ENCODE measurements at places on chromosomes 6 and 20. TPM values are rescaled to one million over a fixed set of nuclear protein-coding genes. Genes with fewer than 3 reads are reported as not detected.
A peak's percentile ranks its signal among the peaks of the same experiment; 100 is the strongest.

DNA sequence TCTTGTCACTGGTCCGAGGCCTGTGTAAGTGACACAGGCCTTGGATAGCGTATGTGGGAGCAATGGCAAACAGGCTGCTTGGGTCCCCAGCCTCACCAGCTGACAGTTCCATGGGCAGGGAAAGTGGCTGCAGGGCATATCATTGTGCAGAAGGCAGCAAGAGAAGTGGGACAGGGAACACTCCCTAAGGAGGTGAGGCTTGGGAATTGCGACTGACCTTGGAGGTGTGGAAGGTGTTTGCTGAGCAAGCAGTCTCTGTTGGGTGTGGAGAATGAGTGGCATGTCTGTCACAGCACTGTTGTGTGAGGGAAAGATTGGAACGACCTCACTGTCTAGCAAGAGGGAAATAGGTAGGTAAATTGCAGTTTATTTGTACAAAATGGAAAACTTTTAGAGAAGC, 16.8 kb downstream of the POFUT1 start:
- no peaks in the 10 kb centered on the region for H3K27me3 ChIP-seq
- peak; percentile 64 for DNase-seq
- peaks cover 86% of the 10 kb centered on the region for H3K36me3 ChIP-seq
- no peak overlapping the region for H3K4me3 ChIP-seq
- peaks cover 24% of the 10 kb centered on the region for H3K4me1 ChIP-seq

DNA sequence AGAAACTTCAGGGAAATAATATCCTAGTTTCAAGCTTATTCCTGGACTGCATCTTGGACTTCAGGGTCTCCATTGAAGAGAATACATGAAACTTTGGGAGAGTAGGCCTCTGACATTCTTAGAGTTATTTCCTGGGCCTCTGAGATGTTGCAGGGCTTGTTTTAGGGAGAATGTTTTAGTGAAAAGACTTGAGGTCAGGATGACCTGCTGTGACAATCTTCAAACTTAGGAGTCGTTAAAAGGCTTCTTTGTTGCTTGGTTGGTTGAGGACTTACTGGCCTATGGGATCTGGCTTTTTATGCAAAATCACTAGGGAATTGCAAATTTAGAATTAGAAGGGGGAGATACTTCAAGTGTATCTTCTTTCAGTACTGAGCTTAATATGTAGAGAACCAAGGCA, 613.2 kb upstream of the FLRT3 start:
- H3K4me3 ChIP-seq, result no peak overlapping the region
- no peaks in the 10 kb centered on the region for H3K27me3 ChIP-seq
- H3K36me3 ChIP-seq, result no peaks in the 10 kb centered on the region
- no peak for DNase-seq
- H3K4me1 ChIP-seq, result no peaks in the 10 kb centered on the region
- no peak overlapping the region for H3K27ac ChIP-seq

DNA sequence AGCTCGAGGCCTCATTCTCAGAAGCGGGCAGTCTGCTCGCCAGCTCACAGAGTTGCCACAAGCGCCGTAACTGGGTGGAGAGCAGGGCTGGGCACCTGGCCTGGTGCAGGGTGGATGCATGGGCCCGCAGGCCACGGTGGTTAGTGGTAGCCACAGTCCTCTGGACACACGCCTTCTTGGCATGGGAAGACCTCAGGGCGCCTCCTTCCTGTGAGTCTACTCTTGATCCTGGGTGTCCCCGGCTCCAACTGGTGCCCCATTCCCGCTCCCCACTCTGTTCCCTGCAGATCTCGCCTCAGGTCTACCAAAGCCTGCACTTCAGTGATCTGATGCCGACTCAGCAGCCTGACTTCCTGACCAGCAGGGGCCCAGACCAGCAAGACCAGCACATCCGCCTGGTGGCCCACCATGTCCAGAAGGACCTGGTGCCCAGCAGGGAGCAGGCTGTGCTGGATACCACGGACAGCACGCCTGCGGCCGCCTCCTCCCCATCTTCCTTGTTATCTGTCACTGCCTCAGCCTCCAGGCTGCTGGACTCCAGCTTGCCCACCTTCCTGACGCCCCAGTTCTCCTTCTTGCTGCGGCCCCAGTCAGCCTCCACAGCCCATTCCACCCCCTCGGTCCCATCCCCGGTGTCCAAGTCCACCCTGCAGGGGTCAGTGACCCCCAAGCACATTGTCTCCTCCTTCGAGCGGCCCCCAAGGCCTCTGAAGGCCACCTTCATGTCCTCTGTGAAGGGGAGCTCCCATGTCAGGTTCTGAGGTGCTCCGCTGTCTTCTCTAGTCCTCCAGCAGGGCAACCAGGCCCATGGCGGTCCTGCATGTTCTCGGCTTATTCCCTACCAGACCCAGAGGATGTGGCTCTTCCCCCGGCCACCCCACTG, 43.1 kb downstream of the SUN5 start:
- no peak overlapping the region for H3K27ac ChIP-seq
- H3K4me1 ChIP-seq, result no peaks in the 10 kb centered on the region
- H3K27me3 ChIP-seq, result no peaks in the 10 kb centered on the region

DNA sequence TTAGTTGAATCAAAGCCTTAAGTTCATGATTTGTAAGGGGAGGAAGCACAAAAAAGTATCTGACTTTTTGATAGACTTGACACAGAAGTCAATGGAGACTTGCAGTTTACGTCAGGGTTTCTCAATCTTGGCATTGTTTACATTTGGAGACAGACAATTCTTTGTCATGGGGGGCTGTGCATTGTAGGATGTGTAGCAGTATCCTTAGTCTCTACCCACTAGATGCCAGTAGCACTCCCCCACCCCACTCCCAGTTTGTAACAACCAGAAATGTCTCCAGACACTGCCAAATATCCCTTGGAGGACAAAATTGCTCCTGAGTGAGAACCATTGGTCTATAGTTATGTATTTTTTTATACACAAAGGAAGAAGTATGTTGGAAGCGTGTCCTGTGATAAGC, 434.1 kb downstream of the RFPL4B start:
- H3K27me3 ChIP-seq, result no peaks in the 10 kb centered on the region
- no peaks in the 10 kb centered on the region for H3K4me1 ChIP-seq
- no peak overlapping the region for H3K27ac ChIP-seq

- H3K27me3 ChIP-seq, result no peaks in the 10 kb centered on the region
- no peak overlapping the region for H3K4me3 ChIP-seq
- H3K27ac ChIP-seq, result no peak overlapping the region
- peaks cover 15% of the 10 kb centered on the region for H3K4me1 ChIP-seq
Measured at GRCh38 chr20:5652626-5653553, 97.3 kb upstream of the SHLD1 start.

- H3K27ac ChIP-seq, result peak overlapping the region; percentile 78
- DNase-seq, result no peak
- no peaks in the 10 kb centered on the region for H3K27me3 ChIP-seq
- H3K36me3 ChIP-seq, result no peaks in the 10 kb centered on the region
Measured at GRCh38 chr6:139534472-139535115, 160.1 kb upstream of the CITED2 start.

DNA sequence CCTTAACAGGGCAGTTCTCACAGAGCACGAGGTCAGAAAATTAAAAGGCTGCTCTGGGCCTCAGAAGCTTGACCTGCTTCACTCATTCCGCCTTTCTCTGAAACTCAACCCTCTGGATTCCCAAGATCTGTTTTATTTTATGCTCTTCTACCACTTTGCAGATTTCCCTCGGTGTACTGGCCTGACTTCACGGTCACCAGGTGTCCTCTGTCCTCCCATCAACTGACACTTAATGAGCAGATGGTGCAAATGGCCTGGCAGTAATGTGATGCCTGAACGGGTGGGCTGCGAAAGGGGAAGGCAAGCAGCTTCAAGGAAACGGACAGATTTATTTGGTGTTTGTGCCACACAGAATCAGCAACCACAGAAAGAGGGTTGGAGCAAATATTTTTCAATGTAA, 169.7 kb upstream of the TFAP2D start:
- no peak overlapping the region for H3K4me3 ChIP-seq
- no peaks in the 10 kb centered on the region for H3K36me3 ChIP-seq
- no peaks in the 10 kb centered on the region for H3K4me1 ChIP-seq
- DNase-seq, result peak; percentile 8

DNA sequence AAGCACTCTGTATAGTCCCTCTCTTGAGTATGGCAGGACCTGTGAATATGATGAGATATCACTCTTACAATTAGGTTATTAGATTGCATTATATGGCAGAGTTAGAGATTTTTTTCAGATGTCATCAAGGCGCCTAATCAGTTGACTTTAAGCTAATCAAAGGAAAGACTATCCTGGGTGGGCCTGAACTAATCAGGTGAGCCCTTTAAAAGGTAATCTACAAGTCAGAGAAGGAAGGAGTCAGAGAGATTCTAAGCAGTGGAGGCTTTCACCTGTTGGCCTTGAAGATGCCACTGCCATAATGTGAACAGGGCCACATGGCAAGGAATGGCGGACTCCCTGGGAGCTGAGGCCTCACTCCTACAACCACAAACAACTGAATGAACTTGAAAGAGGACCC, 151.5 kb downstream of the BFSP1 start:
- peaks cover 4% of the 10 kb centered on the region for H3K27me3 ChIP-seq
- H3K36me3 ChIP-seq, result no peaks in the 10 kb centered on the region

DNA sequence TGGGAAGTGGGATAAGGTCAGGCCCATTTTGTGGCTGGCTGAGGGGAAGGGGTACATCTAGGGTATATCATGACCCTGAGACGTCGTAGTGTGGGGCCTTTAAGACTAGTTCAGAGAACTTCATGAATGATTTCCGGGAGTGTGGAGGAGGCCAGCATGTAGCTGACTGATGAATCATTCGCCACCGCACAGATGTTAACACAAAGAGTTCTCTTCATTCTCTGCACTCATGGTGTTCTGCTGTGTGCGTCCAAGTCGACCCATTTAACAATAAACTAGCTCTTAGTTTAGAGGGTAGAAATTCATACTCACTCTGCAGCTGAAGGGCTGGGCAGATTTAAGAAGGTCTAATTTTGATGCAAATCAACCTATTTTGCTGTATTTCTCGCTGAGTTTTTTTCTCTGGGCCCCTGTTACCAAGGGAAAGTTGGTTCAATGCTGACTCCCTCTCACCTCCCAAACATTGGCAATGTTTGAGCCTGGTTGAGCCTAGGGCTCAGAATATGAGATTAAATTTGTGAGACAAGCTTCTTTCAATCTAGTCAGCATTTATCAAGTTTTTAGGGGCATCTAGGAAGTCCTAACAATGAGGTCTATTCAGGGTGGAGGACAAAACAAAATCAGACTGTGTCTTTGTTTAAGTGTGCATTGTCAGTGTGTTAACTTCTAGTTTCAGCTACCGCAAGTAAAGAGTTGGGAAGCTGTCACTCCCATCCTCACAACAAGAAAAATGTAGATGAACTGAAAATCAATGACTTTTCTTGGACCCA, 106.8 kb upstream of the CBLN4 start:
- no peak for DNase-seq
- H3K27ac ChIP-seq, result no peak overlapping the region
- no peaks in the 10 kb centered on the region for H3K27me3 ChIP-seq
- no peak overlapping the region for H3K4me3 ChIP-seq
- H3K4me1 ChIP-seq, result no peaks in the 10 kb centered on the region
- no peaks in the 10 kb centered on the region for H3K36me3 ChIP-seq

GRCh38 chr6:35213824-35214756, at the start of gene SCUBE3:
Gene SCUBE3 (plus strand): TSS chr6:35213956. CDS start chr6:35214419, 463 bp downstream.
- DNase-seq, result peak; percentile 29
- H3K4me1 ChIP-seq, result peaks cover 19% of the 10 kb centered on the region
- no peaks in the 10 kb centered on the region for H3K36me3 ChIP-seq

GRCh38 chr20:57252559-57253162, 13.8 kb downstream of the BMP7 start:
- H3K4me3 ChIP-seq, result no peak overlapping the region
- H3K36me3 ChIP-seq, result no peaks in the 10 kb centered on the region
- DNase-seq, result no peak
- peaks cover 31% of the 10 kb centered on the region for H3K27me3 ChIP-seq

GRCh38 chr20:43825581-43825980, 89.1 kb upstream of the TOX2 start:
- DNase-seq, result no peak
- no peak overlapping the region for H3K4me3 ChIP-seq
- no peaks in the 10 kb centered on the region for H3K4me1 ChIP-seq
- no peaks in the 10 kb centered on the region for H3K27me3 ChIP-seq
- no peak overlapping the region for H3K27ac ChIP-seq

DNA sequence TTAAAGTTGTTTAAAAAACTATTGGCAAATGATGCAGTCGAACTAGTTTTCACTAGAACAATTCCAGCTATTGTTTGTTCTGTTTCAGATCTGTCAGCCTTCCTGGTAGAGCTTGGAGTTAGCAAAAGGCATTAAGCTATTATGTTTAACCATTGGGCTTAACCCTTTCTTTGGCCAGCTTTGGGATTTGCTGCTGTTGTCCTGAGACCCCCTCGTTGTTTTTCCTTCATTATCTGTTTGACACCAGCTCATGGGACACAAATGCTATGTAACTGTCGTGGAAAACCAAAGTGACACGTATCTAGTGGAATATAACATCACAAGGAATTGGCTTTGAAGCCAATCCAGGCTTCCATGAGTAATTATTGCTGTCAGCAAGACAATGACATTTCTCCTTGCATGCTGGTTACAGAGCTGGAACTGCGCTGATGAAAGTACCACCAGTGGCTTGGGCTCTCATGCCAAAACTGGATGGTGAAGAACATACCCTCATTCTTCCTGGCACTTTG, 96.0 kb downstream of the EYA2 start:
- H3K36me3 ChIP-seq, result no peaks in the 10 kb centered on the region
- H3K27ac ChIP-seq, result peak overlapping the region; percentile 80
- no peaks in the 10 kb centered on the region for H3K27me3 ChIP-seq
- peaks cover 20% of the 10 kb centered on the region for H3K4me1 ChIP-seq

GRCh38 chr6:46419576-46420002, 71.7 kb downstream of the RCAN2 start:
- H3K4me1 ChIP-seq, result no peaks in the 10 kb centered on the region
- no peak overlapping the region for H3K27ac ChIP-seq
- no peaks in the 10 kb centered on the region for H3K27me3 ChIP-seq
- no peak overlapping the region for H3K4me3 ChIP-seq
- H3K36me3 ChIP-seq, result no peaks in the 10 kb centered on the region
- peak; percentile 88 for DNase-seq

DNA sequence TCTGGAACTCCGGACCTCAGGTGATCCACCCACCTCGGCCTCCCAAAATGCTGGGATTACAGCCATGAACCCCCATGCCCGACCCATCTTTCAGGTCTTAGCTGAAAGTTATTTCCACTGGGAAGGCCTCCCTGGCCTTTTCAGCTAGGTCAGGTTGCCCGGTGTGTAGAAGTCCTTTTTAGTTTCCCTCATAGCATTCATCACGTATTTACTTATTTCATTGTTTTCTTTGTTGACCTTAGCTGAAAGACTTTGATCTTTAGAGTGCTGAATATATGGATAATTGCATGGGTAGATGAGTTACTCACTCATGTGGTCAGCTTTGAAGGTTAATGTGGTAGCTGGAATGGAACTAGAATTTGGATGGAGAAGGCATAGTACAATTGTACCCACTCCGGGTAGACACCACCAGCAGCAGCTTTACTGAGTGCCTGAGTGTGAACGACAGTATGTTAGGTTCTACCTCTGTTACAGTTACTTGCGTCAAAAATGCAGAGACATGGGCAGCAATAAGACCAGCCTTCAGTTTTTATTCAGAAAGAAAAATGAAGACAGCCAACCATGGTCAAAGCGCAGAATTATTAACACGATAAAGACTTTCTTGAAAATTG, 9.1 kb downstream of the KIZ start:
- no peaks in the 10 kb centered on the region for H3K4me1 ChIP-seq
- H3K27ac ChIP-seq, result no peak overlapping the region
- DNase-seq, result no peak

GRCh38 chr20:32495217-32495565, 89.9 kb downstream of the NOL4L start:
- no peak for DNase-seq
- H3K27me3 ChIP-seq, result no peaks in the 10 kb centered on the region
- no peaks in the 10 kb centered on the region for H3K36me3 ChIP-seq
- no peak overlapping the region for H3K4me3 ChIP-seq

MAFB gene
- 9.0 TPM for total RNA-seq

CFB gene
- 316 TPM for total RNA-seq

GJA1 gene
- total RNA-seq, result 0.29 TPM

NRSN1 gene
- 0.29 TPM for total RNA-seq

CALHM5 gene
- under 0.01 TPM for total RNA-seq

UTRN gene
- total RNA-seq, result 202 TPM

GABRR1 gene
- not detected for total RNA-seq

C6orf58 gene
- not detected for total RNA-seq

Data from stomach (tissue), 19 donors.